Right cardiac atrium (tissue), 5 donors: ENCODE measurements at places on chromosomes 4 and X. TPM values are rescaled to one million over a fixed set of nuclear protein-coding genes. Genes with fewer than 3 reads are reported as not detected.

DNA sequence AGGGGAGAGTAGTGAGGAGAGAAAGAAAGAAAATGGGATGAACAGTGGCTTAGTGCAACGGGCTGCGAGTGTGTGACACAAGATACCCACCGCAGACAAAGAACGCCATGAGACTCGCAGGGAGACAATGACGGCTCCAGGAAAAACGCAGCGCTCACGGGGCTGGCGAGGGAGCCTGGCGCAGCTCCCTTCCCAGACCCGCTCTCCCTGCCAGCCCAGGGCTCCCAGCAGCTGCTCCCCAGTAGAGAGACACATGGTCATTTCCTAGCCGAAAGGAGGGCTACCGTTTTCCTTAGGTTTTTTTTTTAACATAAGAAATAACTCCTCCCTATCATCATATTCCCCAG, 149.5 kb downstream of the MAML3 start:
- peak; percentile 75 for DNase-seq

DNA sequence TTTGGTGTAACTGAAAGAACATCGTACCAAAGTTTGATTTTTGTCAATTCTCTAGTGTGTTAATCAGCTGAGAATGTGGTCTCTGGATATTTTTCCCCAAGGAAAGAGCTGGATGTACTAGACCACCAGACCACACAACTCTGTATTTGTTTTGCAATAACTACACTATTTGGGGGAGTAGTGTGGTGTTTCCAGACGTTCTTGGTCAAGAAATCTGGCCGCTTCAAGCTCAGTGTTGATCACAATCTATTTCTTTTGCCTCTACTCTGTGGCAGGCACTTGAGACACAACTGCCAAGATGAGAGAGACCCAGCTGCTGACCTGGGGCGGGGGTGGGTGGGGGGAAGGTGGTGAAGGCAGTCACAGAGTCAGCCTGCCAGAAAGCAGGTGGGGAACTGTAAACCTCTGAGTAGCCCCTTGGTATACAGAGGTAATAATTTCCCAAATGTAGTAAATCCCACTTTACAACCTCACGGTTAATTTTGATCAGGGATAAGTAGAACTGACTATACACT, 30.6 kb downstream of the PTTG2 start:
- DNase-seq, result no peak

DNA sequence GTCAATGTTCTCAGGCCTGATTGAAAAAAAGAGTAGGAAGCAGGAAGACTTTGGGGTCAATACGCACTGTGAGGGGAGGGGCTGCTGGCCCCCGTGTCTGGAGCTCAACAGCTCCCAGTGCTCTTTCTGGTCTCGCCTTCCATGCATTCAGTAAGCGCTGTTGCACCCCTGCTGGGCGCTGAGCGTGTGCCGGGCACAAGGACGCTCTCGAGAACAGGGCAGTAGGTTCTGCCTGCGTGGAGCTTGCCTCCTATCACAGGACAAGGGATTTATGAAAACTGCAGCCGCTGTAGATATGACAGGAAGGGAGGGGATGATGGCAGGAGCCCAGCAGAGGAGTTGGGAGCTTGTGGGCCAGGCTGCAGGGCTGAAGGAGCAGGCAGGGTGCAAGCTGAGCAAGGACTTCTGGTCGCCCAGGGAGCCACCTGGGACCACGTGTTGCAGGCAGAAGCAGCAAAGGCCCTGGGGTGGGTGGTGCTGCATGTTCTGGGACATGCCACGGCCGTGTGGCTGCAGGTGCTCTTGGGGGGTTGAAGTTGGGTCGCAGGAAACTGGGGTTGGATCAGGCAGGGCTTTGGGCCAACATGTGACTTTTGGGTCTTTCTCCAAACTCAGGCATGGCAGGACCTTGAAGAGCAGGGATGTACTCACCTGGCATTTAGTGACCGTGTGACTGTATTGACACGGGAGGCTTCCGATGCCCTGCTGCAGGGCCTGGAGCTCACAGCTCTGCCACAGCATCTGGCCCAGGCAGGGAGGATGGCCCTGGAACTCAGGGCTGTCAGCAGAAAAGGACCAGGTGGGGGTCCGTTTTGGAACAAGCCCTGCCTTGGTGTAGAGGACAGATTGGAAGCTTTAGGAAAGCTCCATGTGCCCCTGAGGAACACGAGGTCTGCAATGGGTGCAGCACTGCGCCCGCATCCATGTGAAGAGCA, 97.9 kb downstream of the CPZ start:
- no peak for DNase-seq

The SMPX gene
- 422 TPM for total RNA-seq

GRCh38 chr4:128371001-128371777, 83.6 kb upstream of the PGRMC2 start:
- no peak for DNase-seq

The MAOB gene
- total RNA-seq, result 89.0 TPM

DNA sequence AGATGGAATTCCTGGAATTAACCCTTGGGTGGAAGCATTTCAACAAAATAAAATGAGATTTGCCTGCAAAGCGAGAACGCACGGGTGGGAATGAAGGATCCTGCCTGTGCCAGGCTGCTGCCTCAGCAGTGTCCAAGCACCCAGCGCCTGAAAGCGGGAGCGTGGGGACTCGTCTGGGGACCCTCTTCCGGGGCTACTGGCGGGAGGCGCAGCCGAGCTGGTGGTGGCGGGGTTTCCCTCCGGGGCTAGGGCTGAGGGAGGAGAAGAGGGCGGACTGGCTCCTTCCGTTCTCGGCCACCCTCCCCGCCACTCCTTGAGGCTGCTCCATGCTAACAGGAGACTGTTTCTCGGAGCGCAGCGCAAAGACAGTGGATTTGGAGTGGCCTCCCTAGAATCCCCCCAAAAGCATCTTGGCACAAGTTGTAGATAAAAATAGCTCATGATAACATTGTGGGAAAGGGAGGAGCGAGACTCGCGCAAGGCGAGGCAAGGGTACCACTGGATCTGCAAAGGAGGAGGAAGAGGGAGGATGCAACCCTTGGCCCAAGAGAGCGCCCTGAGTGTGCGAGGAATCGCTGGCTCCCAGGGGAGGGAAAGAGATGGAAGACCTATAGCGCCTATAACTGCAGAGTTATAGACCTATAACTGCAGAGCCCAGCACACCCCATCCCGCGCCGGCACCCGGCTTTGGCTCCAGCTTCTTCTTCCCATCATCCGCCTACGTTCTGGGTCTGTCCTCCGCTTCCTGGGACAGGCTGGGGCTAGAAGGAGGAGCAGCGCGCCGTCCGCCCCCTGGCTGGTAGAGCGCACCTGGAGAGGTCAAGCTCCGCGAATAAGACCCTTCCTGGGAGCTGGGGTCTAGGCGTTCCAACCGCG, 1.3 kb downstream of the HS3ST1 start:
- peak; percentile 58 for DNase-seq

DNA sequence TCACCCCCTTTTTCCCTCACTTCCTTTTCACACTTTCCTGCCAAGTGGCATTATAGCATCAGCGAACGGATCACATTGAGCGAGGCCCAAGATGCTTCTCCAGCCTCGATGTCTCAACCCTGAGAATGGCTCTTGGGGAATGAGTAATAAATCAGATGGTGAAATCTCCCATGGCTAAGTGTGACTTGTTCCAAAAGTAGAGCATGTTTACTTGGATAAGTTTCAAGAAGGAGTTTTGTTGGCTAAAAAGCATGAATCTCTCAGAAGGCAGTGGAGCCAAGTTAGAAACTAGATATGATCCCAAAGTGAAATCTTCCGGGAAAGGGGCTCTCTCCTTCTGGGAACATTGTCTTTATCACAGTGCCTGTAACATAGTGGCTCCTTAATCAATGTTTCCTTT, 316.3 kb downstream of the CAMK2D start:
- DNase-seq, result peak; percentile 70

DNA sequence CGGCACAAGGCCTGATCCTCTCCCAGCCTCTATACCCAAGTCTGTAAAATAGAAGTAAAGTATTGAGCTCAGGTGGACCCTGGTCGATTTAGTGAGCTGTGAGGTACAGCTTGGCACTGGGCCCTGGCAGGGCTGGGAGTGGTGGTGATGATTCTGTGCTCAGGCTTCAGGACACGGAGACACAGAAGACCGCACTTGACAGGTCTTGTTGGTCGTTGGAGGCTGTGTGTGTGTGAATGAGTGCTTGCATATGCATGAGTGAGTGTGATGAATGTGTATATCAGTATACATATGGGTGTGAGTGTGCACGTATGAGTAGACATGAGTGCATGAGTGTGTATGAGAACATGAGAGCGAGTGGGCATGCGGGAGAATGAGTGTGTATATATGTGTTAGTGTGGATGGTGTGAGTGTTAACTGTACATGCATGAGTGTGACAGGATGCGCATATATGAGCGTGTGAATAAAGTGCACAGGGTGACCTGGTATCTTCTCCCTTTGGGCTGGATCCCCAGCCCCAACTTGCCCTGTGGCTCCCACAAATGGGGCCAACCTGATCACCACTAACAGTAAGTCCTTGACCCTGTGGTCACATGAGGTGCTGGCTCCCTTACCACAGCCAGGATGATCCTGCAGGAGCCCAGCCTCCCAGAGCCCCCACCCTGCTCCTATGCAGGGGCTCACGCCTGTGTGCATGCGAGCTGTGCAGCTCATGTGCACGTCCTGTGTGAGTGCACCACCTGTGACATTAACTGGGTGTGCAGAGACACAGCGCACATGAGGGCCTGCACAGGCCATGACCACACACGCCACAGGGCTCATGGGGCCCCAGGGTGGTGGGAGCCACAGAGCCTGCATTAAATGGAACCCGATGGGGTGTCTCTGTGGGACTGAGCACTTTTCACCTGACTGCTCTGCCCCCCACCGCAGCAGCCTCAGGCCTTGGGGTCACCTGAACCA, 20.8 kb downstream of the SH3BP2 start:
- no peak for DNase-seq

- no peak for DNase-seq
Measured at GRCh38 chr4:10225096-10225495, 108.5 kb upstream of the WDR1 start.

The NAT8L gene
- total RNA-seq, result 3.2 TPM

GRCh38 chrX:133749951-133750350, 235.4 kb downstream of the GPC3 start:
- DNase-seq, result no peak

- DNase-seq, result no peak
Measured at GRCh38 chr4:10872833-10873517, 188.4 kb upstream of the CLNK start.

DNA sequence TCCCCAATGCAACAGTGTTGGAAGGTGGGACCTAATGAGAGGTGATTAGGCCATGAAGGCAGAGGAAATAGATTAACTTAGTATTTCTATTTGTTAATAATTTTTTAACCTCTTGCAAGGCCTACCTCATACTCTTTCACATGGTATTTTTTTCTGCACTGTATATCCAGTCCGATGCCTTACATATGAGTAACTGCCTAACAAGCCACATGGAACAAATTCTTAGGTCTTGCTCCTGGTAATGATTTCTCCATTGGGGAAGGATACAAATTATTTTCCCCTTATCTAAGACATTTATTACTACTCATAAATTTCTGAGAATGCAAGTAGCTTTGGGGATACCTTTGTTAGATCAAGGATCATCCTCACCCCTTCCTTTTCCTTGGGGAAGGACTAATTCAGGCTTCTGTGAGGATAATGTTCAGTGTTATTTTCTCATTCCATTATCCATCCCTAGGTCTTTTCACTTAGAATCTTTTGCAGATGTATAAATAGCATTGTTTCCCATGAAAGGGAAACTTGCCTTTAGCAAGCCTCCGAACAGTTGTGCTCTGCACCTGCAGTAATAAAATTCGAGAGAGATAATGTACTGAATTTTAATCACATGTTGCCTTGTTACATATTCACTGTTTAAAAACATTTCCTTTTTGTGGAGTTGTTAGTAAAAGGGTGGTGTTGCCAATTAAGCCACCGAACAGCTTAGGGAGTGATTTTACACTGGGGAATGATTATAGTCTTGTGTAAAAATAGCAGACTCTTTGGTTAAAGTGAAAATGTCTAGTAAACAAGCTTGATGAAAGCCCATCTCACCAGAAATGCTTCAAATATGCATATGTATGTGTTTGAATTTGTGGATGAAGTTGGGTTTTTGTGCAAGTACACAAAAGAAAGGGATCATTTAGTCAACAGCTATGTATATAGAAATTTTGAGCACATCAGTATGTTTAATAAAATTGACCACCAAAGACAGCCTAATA, 89.9 kb downstream of the CFAP299 start:
- DNase-seq, result no peak

The SRPK3 gene
- total RNA-seq, result 27.0 TPM

GRCh38 chr4:174222266-174222872, 61.1 kb downstream of the FBXO8 start:
- DNase-seq, result no peak

- no peak for DNase-seq
Measured at GRCh38 chrX:121635141-121635540, 587.7 kb downstream of the GLUD2 start.

DNA sequence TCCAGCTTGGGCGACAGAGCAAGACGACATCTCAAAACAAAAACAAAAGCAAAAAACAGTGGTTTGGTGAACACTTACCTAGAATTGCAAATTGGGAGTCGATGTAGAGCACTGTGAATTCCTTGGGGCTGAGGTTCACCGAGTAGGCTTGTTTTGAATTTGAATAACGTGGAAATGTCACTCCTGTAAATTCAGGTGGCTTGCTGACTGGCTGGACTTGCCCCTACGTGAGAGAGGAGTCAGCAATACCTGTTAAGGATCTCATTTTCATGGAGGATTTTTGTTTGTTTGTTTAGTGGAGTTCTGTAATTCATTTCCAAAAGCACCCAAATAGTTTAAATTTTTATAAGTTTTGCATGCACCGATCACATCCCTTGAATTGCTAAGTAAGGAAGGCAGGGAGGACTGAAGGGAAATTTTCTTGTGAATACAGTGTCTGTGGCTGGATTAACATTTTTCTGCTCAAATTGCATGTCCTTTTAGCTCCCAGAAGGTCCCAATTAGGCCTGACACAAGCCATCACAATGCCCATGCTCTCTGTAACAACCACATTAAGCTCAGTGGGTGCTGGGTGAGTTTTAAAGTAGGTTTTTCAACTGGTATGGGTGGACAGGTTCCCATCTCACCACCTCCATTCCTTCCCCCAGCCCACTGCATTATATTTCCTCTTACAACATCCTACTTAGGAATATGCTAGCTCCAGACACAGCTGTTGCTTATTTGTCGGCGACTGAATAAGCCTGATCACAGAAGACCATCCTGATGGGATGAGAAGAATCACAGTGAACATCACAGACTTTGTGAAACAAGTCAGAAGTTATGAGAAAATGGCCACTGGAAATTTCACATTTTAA, 58.5 kb upstream of the TTC29 start:
- no peak for DNase-seq

The THAP9 gene
- 3.2 TPM for total RNA-seq

The NUDT10 gene
- 0.17 TPM for total RNA-seq

The RRH gene
- total RNA-seq, result 0.23 TPM

- DNase-seq, result no peak
Measured at GRCh38 chrX:55014897-55015299, 14.7 kb downstream of the APEX2 start.

The MFSD8 gene
- 9.7 TPM for total RNA-seq

The GNRHR gene
- total RNA-seq, result not detected

- DNase-seq, result no peak
Measured at GRCh38 chrX:148229801-148230303, 248.7 kb downstream of the FMR1NB start.

DNA sequence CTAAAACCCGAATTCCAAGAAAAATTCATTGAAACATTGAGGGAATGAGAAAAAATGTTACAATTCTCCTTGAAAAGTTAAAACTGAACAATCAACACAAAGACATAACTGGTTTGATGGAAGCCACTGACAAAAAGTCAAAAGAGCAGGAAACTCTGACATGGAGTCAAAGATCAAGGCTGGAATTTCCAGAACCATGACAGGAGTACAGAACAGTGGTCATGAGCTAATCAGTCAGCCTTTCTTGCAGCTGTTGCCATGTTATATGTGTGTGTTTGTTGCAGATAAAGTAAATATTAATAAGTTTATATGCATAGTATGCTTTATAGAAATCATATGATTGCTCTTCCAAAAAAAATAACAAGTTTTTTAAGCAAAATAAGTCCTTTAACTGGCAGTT, 184.7 kb upstream of the HCCS start:
- DNase-seq, result no peak
